ENCODE measurements at places on chromosomes 3 and 15.
A peak's percentile ranks its signal among the peaks of the same experiment; 100 is the strongest.

GRCh38 chr3:194537732-194538247 is 51.0 kb upstream of the ATP13A3 start:
- no peak for DNase-seq

- DNase-seq, result no peak
Measured at GRCh38 chr3:139764936-139765335, 87.2 kb upstream of the NMNAT3 start.

- DNase-seq, result no peak
Measured at GRCh38 chr15:64837502-64837901, 4.2 kb upstream of the PLEKHO2 start.

DNA sequence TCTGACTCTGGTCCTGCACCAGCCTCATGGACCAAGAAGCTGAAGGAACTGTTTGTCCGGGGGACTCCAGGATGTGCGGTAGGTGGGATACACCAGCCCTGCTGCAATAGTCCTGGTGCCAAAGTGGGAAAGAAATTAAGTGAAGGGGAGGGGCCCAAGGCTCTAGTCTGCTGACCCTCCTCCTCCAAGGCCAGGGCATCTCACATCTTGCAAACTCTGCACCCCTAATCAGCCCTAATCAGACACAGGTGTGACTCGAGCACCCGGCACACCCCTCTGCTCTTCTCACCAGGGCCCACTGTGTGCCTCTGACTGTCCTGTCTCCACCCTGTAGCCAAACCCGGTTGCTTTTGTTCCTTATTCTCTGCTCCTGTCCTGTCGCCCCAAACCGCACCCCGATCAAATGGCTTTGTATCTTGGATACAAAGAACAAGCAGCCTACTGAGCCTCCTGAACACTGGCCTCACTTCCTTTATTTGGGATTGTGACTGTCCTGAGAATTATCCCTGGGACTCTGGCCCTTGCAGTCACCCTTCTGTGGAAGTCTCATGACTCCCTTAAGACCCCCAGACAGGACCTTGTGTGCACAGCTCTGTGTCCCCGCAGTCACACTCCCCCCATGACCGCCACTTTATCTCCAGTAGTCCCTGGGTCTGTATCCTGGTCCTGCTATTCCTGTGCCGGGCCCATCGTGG is 26.7 kb upstream of the SLC41A3 start:
- no peak for DNase-seq

DNA sequence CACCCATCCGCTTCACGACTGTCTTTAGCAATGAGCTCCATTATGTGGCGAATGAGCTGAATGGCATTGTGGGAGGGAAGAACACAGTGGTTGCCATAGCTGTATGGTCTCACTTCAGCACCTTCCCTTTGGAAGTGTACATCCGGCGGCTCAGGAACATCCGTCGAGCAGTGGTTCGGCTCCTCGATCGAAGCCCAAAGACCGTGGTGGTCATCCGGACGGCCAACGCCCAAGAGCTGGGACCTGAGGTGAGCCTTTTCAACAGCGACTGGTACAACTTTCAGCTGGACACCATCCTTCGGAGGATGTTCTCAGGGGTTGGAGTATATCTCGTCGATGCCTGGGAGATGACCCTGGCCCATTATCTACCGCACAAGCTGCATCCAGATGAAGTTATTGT is 27.8 kb upstream of the NFKBIZ start:
- DNase-seq, result no peak

- DNase-seq, result no peak
Measured at GRCh38 chr3:187769771-187770170, 24.5 kb upstream of the BCL6 start.

GRCh38 chr15:62021991-62022600 is 38.2 kb downstream of the VPS13C start:
- no peak for DNase-seq

DNA sequence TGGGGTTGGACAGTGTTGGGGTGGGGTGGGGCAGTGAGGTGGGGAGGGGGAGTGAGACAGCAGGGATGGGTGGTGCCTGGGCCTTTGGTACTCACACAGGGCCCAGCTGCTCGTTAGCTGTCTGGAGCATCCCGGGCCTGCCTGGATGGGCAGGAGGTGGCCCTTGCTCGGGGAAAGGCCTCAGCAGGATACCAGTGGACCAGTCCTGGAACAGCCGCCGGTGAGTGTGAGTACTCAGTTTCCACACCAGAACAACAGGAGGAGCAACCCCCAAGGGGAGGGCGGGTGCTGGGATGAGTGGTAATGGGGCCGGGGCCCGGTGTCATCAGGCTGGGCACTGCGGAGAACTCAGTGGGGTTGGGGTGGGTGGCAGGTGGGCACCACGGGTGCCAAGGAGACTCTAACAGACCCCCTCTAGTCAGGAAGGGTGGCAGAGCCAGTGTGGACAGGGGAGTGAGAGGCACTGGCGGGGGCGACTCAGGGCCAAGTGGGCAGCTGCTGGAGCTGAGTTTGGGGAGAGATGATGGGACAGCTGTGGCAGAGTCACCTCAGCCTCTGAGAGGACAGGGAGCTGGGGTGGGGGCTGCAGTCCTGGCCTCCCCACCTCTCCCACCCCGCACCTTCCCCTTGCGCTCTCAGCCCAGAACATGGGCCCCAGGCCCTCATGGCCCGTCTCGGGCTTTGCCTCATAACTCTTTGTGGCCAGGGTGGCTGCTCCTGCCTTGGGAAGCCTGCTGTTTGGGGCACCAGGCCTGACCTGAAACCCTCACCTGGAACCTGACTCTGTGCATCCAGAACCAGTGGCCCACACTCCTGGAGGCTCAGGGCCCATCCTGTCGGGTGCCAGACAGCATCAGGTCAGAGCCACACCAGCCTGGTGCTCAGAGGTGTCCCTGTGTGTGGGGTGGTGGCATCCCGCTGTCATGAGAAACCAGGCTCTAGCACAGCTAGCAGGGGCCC is 52.1 kb upstream of the PRR23E start:
- DNase-seq, result no peak

DNA sequence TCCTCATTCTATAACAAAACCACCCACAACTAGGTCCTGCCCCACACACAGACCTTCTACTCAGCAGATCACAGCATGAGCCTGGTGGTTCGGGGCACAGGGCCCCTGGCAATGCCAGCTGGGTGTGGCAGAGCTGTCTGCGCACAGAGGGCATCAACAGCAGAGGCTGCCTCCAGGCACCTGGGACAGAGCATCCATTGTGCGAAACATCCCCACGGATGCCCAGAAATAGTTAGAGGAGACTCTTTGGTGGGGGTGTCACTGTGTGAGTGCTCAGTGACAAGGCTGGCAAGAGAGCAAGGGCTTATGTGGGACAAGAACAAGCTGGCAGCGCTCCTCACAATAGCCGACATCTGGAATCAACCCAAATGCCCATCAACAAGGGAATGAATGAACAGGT is 487.4 kb upstream of the PROK2 start:
- DNase-seq, result no peak

DNA sequence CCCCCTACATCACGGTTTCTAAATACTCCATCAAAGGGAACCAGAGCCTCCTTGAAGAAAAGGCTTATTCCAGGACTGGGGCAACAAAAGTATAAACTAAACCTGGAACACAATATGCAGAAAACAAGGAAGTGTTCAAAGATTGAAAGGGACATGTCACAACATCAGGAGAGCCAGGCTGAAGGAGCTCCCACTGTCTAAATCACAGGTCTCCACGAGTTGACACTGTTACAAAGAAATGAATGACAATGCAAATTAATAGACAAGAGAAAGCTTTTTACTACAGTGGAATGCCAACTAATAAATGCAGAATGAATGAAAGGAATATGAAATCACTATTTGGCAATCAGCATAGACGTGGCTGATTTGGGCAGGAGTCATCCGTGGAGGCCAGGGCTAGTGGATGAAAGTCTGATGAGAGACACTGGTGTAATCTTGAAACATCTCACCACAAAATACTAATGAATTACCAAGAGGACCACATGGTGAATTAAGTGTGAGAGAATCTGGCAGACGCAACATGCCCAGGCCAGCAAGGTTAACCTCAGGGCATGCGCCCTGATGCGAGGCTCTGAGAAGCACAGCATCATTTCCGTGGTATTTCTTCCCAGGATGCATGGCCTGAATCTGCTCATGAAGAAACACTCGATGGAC is 123.8 kb upstream of the TJP1 start:
- no peak for DNase-seq

DNA sequence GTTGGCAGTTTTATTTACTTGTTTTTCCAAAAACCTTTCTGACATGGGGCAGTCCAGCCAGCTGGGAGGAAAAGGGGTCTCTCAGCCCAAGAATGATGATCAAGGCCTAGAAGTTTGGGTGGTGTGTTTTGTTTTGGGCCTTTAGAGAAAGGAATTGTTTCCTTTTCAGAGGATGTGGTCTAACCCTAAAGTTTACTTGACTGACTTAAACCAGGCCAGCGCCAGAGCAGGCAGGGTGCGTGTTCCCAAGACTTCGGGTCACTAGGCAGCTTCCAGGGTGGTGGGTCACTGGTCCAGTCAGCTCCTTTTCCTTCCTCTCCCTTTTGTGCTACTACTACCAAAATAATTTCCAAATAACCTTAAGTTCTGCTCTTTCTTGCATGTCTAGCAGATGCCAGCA is 4.9 kb downstream of the FLNB start:
- no peak for DNase-seq

- no peak for DNase-seq
Measured at GRCh38 chr3:62562017-62562416, 188.7 kb upstream of the FEZF2 start.

GRCh38 chr15:90597577-90597976 is 67.9 kb downstream of the CRTC3 start:
- no peak for DNase-seq

DNA sequence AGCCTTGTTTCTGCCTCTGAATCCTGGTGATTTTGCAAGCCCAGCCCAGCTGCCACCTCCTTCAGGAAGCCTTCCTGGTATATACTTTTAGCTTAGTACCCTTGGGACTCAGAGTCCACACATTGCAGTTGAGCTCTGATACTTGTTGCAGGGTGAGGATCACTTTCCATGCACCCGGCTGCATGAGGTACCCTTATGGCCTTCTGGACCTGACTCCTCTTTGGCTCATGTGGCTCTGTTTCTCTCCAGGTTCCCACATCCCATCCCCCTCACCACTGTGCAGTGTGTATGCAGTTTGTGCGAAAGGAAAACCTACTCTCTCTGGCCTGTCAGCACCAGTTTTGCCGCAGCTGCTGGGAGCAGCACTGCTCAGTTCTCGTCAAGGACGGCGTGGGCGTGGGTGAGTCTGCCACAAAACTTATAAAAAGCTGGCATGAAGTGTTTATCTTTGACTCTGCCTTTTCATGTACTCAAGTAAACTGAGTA is 23.1 kb upstream of the P4HTM start:
- DNase-seq, result no peak

- peak; percentile 55 for DNase-seq
Measured at GRCh38 chr15:83248151-83249029, 36.1 kb downstream of the BNC1 start.

Measured in left renal cortex interstitium (tissue), 4 donors.